Activated CD8-positive, alpha-beta memory T cell treated with anti-CD3 and anti-CD28 coated beads, Interleukin-2, amount 50 U/mL, for 48 hours (primary cell): ENCODE measurements at places on chromosomes 7 and 10.

GRCh38 chr10:102801496-102801895 is 35.7 kb downstream of the CYP17A1 start:
- no peak for DNase-seq

GRCh38 chr10:75771606-75772005 is 340.2 kb downstream of the LRMDA start:
- no peak for DNase-seq

GRCh38 chr7:1104516-1105179 is 16.7 kb downstream of the GPER1 start:
- no peak for DNase-seq

- no peak for DNase-seq
Observed at GRCh38 chr10:124827474-124827873, 25.9 kb downstream of the ABRAXAS2 start.

DNA sequence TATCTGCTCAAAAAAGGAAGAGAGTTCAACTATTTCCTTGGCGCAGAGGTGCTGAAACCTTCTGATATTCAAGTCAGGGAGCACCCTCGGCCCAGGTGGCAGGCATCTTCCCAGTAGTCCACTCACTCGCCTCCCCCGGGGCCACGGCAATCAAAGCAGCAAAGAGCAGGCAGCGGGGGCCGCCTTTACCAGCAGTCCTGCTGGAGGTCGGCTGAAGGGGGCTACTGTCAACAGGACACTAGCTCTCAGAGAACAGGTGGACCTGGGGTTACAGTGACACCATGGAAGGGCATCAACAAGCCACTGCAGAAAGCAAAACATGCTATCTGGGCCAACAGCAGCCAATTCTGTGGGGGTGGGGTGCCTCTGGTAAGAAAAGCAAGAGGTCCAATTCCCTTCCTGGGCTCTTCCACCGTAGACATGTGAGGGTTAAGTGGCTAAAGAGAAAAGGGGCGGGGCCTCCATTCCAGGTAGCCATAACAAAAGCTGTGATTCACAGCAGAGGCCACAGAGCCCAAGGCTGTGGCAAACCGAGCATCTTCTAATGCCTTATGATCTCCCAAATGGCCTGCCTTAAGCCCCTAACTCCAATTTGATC is 9.4 kb downstream of the FZD9 start:
- DNase-seq = no peak

- DNase-seq = peak; percentile 50
Observed at GRCh38 chr7:42227936-42228591, 8.9 kb downstream of the GLI3 start.

DNA sequence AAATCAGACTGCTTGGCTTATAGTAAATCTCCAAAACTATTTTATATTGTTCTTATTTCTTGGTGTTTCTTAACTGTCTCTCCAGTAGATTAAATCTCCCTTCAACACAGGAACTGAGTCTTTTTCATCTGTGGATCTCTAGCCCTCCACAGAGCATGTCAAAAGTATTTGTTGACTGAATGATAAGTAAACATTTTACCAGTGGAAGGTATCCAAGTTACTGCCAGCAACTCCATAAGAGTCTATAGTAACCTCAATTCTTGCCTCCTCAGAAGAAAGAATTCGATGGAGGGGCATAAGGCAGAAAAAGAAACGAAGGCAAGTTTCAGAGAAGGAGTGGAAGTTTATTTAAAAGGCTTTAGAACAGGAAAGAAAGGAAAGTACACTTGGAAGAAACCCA is 293.9 kb upstream of the DKK1 start:
- DNase-seq = no peak

DNA sequence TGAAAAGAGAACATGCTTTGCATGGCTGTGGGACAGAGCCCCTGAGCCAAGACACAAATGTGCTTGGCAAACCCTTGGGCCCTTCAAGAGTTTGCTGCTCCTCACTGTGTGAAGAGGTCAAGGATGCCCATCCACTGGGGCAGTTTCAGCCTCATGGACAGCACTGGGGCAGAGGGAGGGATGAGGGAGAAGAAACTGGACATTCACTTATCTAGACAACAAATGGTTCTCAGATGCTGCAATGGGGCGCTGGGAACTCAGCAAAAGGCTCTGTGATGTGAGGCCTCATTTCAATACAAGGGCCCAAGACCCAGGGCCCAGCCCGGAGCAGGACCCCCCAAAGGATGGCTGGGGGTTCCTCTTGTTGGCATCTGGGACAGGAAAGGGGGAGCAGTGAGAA is 49.1 kb downstream of the EBF3 start:
- no peak for DNase-seq

DNA sequence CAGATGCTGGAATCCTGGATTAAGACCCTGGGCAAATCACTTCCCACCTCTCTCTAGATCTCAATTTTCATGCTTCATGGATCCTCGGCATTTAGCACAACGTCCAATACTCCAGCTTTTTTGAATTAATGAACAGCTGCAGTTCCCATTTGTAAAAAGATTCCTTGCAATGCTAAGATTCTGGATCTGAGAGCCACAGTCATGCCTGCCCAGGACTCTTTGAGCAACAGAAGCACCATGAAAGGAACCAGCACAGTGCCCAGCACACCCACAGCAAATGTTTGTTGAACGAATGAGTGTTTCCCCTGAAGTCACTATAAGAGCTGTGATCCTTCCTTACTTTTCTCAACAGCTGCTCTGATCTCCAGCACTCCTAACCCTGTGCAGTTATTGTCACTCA is 20.8 kb upstream of the DDIT4 start:
- DNase-seq = no peak

DNA sequence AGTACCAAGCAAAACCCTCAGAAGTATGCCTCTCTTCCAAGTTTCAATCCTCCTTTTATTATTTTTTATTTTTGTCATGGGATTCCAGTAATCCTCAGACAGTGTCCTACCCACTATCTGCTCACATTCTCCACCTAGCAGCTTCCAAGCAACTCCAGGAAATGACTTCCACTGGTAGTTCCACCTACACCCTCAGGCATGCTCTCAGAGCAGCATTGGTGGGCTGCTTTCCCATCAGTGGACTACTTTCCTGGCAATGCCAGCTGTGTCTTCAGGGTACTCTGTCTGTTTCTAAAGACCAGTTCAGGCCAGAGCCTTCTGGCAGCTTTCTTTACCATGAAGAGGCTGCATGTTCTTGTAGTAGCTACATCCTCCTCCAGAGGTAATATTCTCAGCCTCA is 244.0 kb downstream of the HGF start:
- DNase-seq = no peak

DNA sequence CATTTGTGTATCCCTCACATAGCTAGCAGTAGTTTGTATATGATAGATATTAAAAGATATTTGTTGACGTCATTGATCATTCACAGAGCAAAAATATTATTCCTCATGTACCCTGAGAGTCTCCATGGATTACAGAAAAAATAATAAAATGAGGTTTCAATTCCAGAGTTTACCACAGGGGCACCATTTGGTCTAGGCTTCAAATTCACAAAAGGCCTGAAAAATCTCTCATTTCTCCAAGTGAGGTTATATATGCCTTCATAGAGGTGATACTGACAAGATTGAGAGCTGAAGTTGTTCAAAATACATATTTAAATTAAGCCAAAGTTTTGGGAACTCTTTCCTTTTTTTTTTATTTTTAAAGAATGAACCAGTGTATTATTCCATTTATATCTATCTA is 52.7 kb downstream of the TMEM26 start:
- DNase-seq = no peak

- DNase-seq = no peak
Observed at GRCh38 chr10:33706191-33706590, 371.7 kb upstream of the NRP1 start.

GRCh38 chr7:6256109-6256483 is 16.3 kb downstream of the CYTH3 start:
- DNase-seq = no peak

DNA sequence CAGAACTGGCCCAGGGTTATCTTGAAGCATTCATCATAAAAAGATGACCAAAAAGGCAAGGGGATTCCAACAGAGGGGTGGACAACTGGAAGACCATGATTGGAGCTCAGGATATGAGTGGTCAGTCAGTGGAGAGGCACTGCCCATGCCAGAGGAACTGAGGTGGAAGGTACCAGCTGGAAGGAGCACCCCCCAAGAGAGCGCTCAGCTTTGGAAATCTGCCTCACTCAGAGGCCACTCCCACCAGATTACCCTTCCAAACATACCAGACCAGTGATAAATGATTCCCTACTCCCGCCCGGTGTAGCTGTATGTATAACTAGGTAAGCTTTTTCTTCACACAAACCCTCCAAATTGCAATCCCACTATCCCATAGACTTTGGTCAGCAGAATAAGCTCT is 257.0 kb upstream of the SLC26A5 start:
- no peak for DNase-seq

DNA sequence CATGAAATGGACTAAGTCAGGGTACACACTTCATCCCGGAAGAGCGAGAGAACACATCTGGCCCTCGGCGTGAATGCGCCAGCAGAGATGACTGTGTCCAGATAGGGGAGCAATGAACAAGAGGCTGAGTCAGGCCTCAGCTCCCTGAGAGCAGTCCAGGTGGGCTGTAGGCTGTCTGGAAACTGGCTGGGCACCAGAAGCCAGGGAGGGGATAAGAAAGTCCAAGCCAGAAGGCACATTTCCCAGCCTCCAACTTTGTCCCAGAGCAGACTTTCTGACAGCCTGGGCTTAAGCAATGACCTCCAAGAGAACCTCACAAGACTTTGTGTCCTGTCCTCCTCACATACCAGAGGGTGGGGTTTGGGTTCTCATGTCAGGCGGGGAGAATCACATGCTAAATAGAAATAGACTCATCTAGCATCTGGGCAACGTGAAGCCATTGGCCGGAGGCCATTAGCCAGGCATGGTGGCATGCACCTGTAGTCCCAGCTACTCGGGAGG is 157.2 kb downstream of the ARHGAP12 start:
- no peak for DNase-seq

- DNase-seq = no peak
Observed at GRCh38 chr7:47188136-47188535, 393.8 kb downstream of the TNS3 start.

DNA sequence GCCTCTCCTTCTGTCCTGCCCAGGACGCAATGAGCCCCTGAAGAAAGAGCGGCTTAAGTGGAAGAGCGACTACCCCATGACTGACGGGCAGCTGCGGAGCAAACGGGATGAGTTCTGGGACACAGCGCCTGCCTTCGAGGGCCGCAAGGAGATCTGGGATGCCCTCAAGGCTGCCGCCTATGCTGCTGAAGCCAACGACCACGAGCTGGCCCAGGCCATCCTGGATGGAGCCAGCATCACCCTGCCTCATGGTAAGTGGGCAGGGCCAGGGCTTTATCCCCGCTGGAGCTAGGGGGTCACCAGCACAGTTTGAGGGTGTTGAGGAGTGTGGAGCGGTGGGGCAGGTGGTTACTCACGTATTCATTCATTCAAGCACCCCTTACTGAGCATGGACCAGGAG is 4.7 kb upstream of the ANKRD2 start:
- DNase-seq = no peak

DNA sequence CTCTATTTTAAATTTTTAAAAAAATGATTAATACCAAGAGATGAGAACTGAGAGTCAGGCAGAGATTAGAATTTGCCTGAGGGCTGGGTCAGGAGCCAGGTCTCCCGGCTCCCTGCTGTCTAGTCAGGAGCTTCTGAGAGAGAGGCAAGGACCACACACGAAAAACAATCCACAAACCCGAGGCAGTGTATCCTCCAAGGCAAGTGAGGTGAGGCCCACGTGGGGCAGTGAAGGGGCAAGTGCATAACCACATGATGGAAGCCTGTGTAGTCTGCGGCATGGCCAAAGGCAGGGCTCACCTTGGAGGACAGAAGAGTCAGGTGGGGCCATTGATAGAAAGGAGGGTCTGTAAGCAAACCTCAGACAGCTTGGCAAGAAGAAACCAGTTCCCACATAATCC is 541.2 kb upstream of the FOXK1 start:
- no peak for DNase-seq

DNA sequence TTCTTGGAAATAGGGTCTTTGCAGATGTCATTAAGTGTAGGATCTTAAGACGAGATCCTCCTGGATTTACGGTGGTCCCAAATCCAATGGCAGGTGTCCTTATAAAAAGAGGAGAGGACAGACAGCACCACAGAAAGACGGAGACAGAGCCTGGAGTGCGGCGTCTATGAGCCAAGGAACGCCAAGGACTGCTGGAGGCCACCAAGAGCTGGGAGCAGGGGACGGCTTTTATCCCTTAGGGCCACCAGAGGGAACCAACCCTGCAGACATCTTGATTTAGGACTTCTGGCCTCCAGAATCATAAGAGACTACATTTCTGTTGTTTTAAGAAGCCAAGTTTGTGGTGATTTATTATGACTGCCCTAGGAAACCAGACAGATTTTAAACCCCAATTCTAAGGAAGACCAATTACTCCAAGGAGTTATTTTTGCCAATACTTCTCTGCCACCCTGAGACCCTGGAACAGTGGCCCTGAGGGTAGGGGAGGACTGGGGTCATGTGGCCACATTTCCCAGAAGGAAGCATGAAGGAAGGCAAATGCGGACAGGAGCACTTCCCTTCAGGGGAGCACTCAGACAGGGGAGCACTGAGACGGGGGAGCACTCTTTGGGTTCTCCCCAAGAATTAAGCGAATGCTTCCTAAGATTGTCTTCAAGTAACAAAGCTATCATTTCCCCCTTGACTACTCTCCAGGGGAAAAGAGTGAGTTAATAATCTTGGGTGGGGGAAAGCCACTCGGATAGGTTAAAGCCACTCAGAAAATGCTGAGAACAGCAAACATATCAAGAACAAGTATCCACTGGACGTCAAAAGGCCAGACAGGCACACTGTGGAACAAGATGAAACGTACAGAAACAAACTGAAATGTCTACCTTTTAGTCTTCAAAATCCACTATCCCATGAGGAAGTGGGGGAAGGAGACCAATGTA is 67.5 kb downstream of the CHST15 start:
- no peak for DNase-seq

- no peak for DNase-seq
Observed at GRCh38 chr7:121192834-121193233, 136.0 kb upstream of the WNT16 start.

DNA sequence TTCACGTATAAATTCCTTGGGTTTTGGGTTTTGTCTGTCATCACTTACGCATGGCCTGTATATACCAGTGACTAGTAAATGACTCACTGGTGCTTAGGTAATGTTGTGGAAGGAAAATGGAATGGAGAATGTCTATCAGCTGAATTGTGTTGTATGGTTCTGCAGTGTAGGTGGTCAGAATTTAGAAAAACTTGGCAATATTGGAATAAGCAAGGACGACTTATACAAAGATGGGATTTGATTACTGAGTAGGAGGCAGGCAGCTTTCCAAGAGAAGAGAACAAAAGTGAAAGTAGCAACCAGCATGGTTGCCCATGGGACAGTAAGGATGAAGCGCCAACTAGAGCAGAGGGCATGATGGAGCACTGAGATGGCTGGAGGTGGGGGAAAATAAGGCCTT is 168.6 kb upstream of the CSTF2T start:
- no peak for DNase-seq

- no peak for DNase-seq
Observed at GRCh38 chr10:102299873-102300272, 54.5 kb downstream of the GBF1 start.
